Left colon (tissue), 2 donors: ENCODE measurements at places on chromosomes 7 and 10.

DNA sequence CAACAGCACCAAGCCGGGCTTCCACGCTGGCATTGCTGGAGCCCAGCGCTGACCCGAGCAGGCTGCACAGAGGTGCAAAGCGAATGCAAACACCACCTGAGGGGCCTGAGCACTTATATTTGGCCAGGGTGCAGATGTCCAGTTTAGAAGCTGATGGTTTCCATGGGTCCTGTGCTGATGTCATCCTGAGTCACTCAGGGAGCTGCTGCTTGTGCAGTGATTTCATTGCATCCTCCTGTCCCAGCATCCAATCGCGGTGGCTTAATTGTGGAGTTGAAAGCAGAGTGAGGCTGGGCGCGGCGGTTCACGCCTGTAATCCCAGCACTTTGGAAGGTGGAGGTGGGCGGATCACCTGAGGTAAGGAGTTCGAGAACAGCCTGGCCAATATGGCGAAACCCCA, 410.2 kb upstream of the KLF6 start:
- DNase-seq: no peak

- DNase-seq: no peak
Measured at GRCh38 chr7:78510580-78511188, 712.1 kb downstream of the PHTF2 start.

DNA sequence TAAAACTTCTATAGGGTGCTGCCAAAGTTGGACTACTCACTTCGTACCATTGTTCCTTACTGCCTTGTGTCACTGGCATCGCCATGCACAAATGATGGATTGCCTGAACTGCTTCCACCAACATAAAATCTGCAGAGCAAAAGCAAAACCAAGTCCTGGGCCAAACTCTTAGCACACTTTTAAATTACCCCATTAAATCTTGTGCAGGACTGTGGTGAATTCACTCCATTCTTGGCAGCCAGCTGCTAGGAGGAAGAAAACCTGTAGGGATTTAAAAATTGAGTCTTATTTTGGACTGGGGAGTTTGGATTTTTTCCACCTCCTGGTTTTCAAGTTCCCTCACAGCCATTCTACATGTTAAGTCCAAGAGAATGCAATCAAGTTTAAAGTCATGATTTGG, 646.9 kb downstream of the SORCS3 start:
- no peak for DNase-seq

- no peak for DNase-seq
Measured at GRCh38 chr10:16779384-16779915, 37.8 kb downstream of the RSU1 start.

DNA sequence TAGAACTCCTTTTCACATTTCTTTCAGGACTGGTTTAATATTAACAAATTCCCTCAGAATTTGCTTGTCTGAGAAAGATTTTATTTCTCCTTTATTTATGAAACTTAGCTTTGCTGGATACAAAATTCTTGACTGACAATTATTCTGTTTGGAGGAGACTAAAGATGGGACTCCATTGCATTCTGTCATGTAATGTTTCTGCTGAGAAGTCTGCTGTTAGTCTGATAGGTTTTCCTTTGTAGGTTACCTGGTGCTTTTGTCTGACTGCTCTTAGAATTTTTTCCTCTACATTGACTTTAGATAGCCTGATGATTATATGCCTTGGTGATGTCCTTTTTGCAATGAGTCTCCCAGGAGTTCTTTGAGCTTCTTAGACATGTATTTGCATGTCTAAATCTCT, 23.4 kb downstream of the CLRN3 start:
- DNase-seq: no peak

- peak; percentile 78 for DNase-seq
Measured at GRCh38 chr10:72086466-72087391, 1.6 kb downstream of the SPOCK2 start.

- no peak for DNase-seq
Measured at GRCh38 chr7:105803429-105803736, 73.0 kb downstream of the ATXN7L1 start.
